Activated naive CD8-positive, alpha-beta T cell treated with anti-CD3 and anti-CD28 coated beads, Interleukin-2, amount 10 ng/mL, durations not matched to agents 7 days and 5 days (primary cell): ENCODE measurements at places on chromosomes 13 and 19. TPM values are rescaled to one million over a fixed set of nuclear protein-coding genes. Genes with fewer than 3 reads are reported as not detected.

Gene IZUMO4
- 16.0 TPM for total RNA-seq

Gene RNF113B
- total RNA-seq = not detected

Gene CEBPA
- total RNA-seq = 1.6 TPM

Gene ADGRL1
- total RNA-seq = 16.4 TPM

Gene TNFSF11
- not detected for total RNA-seq

GRCh38 chr13:21625366-21625765, 21.4 kb upstream of the MICU2 start:
- no peaks in the 10 kb centered on the region for H3K4me1 ChIP-seq
- peaks cover 13% of the 10 kb centered on the region for H3K27me3 ChIP-seq
- no peak for DNase-seq
- H3K4me3 ChIP-seq = no peak overlapping the region

DNA sequence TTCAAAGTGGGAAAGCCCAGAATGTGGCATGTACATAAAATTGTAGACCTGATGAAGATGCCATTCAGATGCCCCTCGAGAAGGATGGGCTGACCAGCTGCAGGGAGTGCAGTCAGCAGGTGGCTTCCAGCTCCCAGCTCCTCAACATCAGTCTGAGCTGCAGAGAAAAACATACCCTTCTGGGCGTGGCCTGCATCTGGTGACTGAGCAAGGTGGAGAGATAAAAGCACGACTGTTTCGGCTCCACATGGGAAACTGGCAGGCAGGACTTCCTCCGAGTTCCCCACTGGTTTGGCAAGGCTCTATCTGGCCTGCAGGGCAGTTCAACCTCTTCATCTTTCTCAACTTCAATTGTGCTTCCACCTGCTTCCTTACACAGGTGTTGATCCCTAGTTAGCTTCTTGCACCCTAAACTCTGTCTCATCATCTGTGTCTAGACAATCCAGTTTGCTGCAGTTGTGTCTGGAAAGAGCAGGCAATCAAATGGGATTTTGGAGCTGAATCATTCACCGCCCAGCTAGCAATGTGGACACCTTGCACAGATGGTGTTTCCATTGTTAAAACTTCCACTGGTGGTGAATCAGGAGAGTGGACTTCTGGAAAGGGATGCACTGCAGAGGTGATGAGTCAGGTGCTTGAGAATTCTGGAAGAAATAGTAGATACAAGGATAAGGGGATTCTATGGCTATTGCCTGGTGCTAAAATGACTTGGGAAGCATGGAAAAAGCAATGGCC, 56.8 kb downstream of the POLR1D start:
- no peaks in the 10 kb centered on the region for H3K4me1 ChIP-seq
- no peak for DNase-seq
- no peaks in the 10 kb centered on the region for H3K36me3 ChIP-seq
- no peak overlapping the region for H3K27ac ChIP-seq

- H3K27me3 ChIP-seq = peaks cover 6% of the 10 kb centered on the region
- H3K36me3 ChIP-seq = peaks cover 9% of the 10 kb centered on the region
- no peak overlapping the region for H3K4me3 ChIP-seq
- no peak overlapping the region for H3K27ac ChIP-seq
- DNase-seq = no peak
Measured at GRCh38 chr19:51489113-51489512, 10.8 kb downstream of the CEACAM18 start.

DNA sequence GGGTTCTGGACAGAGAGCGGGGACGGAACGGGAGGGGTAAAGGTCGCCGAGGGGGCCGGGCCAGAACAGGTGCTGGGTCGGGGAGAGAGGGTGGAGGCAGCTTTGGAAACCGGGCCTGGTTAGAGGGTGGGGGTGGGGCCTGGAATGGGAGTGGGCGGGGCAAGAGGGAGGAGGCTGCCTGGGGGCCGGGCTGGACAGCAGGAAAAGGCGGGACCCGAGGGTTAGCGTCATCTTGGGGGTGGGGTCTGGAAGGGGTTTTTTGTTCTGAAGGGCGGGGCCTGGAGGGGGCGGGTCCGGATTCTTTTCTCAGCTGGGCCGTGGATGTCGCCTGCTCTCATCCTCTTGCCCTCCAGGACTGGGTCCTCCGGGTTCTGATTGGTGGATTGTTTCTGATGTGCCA, 4.3 kb upstream of the ZNF813 start:
- no peak for DNase-seq
- peaks cover 6% of the 10 kb centered on the region for H3K4me1 ChIP-seq
- no peak overlapping the region for H3K27ac ChIP-seq
- peaks cover 9% of the 10 kb centered on the region for H3K27me3 ChIP-seq
- H3K36me3 ChIP-seq = peaks cover 21% of the 10 kb centered on the region
